ENCODE measurements at places on chromosomes 3 and 15.

- DNase-seq, result no peak
These were observed 587 bp downstream of the NPHP3 start for GRCh38 chr3:132721479-132722164.

GRCh38 chr3:157333551-157333991 lies 103.1 kb upstream of the PTX3 start:
- DNase-seq, result no peak

- no peak for DNase-seq
These were observed 14.7 kb upstream of the SYNM start for GRCh38 chr15:99090011-99090699.

DNA sequence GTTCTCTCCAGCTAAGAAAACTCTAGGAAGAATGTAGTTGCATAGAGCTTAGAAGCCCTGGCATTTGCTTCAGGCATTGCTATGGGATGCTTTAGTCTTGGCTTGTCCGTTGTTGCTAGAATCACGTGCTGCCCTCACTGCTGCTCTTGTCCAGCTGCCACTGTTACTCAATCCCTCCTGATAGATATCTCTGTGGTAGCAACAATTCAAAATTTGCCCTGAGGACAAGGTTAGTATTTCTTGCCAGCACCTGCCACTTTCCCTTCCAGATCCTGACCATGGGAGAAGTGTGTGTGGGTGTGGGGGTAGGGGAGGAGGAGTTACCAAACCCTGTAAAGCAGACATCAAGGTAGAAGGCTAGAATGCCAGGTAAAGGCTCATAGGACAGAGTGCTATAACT lies 113.8 kb downstream of the PPM1L start:
- peak; percentile 73 for DNase-seq

DNA sequence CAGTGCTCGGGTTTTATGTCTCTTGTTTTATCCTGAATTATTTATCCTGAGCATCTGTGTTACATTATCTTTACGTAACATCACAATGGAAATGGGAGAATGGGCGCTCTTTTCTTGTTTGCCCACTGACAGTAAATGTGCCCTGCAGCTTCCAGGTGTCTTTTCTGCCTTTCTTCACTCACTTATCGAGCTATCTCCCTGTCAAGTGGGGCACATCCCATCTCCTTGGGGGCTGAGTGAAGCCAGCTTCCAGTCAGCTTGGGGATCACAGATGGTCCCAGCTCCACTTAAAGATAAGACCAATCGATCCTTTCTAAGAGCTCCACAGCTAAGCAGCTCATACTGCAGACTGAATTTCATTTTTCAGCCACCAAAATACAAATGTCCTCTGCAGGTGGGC lies 125.8 kb downstream of the KBTBD8 start:
- DNase-seq, result no peak

DNA sequence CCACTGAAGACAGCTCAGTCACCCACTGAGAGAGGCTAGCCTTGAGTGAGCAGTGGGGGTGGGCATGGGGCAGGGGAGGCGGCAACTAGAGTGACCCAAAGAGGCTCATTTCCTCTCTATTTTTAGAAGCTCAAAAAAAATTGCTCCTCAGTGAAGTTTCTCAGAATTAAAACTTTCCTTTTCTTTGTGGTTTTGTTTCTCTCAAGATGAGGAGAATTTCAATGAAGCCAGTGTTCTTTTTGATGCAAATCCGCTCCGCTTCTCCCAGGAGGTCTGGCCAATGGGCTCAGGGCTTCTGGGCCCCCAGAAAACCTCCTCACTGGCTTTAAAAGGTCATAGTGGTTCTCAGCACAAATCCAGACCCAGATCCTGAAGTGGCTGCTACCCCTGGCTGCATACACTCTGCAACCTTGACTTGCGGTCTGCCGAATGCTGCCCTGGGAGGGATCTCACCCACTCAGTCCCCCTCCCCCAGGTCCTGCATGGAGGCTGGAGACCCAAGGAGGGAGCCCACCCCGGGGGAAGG lies at the start of gene ACSBG1:
Gene ACSBG1 (minus strand): TSS at position 51 of the 526 bp plus-strand sequence. CDS start 64 bp downstream, outside the sequence.
- no peak for DNase-seq

- DNase-seq, result peak; percentile 79
These were observed 16.9 kb upstream of the RYR3 start for GRCh38 chr15:33293713-33294334.

GRCh38 chr15:86121568-86122225 lies 42.0 kb downstream of the AGBL1 start:
- DNase-seq, result no peak

GRCh38 chr3:72368331-72368975 lies 479.8 kb downstream of the SHQ1 start:
- DNase-seq, result no peak

DNA sequence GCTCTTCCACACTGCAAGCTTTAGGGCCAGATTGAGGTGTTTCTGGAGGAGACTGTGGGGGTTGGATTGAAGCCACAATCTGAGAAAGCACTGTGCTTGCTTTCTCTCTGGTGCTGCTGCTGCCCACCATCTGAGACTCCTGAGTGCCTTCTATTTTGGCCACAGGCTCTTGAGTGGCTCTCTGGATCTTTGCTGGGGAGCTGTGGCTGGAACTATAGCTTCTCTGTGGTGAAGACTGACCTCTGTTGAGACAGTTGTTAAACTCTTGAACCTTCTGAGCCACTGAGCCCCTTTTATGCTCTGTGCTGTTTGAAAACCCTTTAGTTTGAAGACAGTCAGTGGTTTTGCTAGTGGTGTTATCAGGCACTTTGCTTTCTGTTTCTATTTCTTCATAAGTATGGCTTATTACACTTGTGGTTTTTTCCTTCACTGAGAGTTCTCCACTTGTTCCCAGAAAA lies 108.7 kb upstream of the TSPAN3 start:
- no peak for DNase-seq

GRCh38 chr15:65979316-65979715 lies 110.0 kb downstream of the RAB11A start:
- no peak for DNase-seq

GRCh38 chr3:14209581-14210289 lies 31.1 kb downstream of the LSM3 start:
- no peak for DNase-seq

- peak; percentile 27 for DNase-seq
These were observed 7.3 kb downstream of the RAB27A start for GRCh38 chr15:55282284-55282833.

DNA sequence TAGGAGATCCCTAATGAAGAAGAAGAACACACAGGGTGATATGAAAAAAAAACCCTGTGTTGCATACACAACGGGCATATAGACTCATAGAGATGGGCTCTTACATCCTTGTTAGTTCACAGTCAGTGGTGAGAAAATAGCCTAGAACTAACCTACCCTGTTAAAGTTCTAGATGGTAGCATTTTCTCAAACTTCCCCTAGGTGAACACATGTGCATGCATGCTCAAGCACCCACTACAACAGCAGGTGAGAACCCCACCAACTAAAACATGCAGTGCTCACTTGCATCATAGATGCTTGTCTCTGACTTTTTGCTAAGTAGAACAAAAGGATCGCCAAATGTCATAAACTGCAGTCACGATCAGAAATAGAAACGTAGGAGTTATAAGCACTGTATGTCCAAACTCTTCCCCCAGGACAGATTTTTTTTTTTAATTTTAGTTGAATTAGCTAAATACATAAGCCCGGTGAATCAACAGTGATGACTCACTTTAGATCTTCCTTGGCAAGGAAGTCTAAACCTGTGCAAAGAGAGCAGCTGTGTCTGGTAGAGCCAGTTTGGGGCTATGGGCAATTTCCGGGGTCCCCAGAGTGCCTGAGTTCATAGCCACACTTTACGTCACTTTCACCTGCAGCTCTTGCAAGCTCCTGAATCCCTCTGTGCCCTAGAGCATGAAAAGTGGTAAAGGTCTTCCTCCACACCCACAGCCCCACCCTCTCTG lies 96.2 kb upstream of the SEMA6D start:
- no peak for DNase-seq

DNA sequence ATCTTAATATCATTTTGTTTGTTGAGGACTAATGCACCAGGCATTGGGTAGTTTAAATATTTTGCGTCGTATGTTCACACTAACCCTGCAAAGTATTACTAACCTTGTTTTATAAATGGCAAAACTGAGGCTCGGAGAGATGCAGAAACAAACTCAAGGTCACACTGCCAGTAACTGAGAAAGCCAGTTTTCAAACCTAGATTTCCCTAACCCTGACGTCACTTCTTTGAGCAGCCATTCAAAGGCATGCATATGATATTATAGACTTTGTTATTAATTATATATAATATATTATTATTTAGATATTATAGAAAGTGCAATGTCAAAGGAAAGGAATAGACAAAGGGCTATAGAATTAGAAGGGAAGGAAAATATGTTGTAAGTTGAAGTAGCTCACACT lies 167.6 kb upstream of the EOMES start:
- no peak for DNase-seq

- DNase-seq, result peak; percentile 57
These were observed 92.0 kb upstream of the VGLL3 start for GRCh38 chr3:87082796-87083440.

GRCh38 chr3:55074796-55075195 lies 146.9 kb upstream of the LRTM1 start:
- DNase-seq, result no peak

DNA sequence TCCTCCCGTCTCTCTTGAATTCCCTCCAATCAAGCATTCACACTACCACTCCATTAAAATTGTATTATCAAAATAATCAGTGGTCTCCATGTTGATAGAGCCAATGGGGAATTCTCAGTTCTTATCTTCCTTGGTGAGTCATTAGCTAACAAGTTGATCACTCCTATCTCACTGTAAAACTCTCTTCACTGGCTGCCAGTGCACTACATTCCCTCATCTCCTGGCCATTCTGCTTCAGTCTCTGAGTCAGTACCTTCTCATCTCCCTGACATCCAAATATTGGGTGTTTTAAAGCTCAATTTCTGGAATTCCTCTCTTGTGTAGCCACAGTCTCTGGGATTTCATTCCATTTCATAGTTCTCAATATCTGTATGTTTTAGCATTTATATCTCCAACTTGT lies 175.2 kb downstream of the ALDH1A2 start:
- DNase-seq, result no peak

DNA sequence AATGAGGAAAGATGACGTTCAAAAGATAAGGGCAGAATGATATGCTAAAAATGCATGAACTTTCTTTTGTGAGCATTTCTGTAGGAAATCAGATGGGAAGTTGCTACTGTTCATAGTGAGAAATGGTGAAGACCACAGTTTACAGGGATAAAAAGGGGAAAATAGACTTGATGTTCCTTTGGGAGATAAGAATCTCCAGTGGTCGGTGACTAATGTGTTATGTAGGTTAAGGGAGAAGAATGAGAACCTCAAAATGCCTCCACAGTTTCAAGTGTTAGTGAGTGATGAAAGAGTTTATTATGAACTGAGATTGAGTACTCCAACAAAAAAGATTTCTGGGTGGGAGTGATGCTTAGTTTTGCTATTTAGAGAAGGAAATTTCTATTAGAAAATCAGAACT lies 247.2 kb downstream of the LSAMP start:
- no peak for DNase-seq

DNA sequence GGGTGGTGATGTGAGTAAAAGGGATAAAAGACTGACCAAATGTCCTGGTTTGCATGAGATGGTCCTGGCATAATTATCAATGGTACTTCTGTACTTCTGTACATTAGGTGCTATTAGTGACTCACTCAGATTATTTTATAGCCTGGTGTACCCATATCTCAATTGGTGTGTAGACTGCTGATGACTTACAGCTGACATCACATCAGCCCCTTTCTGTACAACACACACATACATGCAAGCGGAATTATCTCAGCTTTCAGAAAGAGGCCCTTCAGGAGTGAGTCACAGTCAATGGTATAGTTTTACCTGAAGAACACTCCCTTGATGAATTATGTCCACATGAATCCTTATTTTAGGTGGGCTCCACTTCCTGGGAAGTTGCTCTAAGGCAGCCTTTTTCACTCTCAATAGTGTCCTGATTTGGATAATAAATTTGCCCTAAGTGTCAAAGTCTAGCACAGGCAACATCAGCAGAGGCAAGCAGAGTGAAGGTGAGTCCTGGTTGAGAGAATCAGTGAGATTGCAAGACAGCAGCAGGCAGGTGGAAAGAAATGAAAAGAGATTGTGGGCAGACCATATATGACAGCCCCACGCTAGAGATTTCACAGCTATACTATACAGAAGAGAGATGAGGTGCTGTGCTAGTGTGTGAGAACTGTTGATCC lies 137.0 kb downstream of the ZPLD1 start:
- no peak for DNase-seq

DNA sequence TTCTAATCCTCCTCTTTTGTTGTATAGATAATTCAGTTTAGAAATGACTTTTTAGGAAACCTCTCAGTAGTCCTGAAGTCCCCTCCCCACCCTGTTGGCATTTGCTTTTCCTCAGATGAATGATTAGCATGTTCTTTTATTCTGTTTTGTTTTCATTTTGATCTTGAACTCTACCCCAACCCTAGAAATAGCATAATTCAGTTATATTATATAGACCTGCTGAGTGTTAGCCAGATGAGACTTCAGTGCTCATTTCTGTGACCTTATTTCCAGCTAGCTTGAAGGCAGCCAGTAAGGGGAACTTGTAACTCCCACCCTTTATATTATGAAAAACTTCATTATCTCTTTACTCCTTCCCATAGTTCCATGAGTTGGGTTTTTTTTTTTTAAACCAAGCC lies 41.2 kb downstream of the SNRK start:
- no peak for DNase-seq

DNA sequence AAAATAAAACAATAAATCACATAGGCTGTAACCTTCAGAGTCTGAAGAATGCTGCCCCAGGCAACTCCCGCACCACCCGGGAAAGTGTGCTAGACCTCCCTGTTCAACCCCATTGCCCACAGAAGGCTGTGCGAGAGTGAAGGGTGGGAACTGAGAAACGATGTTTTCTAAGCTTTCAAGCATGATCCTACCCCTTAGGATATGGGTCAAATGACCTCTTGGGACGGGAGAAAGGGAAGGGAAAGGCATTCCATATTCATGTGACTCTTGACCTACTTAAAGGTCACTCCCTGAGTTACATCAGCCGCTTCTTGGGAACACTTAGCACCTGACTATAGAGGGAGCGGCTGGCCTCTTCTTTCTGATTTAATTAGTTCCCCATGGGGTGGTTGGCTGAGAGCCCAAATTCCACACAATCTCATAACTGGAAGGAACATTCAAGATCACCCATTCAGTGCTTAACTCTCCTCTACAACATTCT lies 114.7 kb upstream of the SLC24A5 start:
- DNase-seq, result no peak

GRCh38 chr15:79674124-79674465 lies 222.7 kb downstream of the MTHFS start:
- DNase-seq, result no peak

- DNase-seq, result no peak
These were observed 162.9 kb downstream of the TIGIT start for GRCh38 chr3:114456742-114457141.

DNA sequence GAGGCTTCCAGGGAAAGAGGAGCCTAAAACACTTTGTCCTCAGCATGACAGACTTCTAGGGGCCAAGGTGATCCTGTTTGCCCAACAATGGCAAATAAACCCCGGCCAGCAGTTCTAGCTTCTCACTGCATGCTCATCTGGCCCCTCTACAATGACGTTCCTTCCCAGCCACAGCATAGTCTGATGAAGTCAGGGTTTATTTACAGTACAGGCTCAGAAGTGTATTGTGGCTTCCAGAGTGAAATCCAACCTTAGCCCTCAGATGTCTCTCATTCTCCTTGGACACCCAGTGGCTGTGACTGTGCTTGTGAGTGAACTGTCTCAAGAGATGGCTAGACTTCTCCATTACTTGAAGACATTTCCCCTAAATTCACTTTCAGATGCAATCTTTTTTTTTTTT lies 40.8 kb downstream of the BFSP2 start:
- no peak for DNase-seq
